Urinary bladder (tissue), 4 donors: ENCODE measurements at places on chromosomes 6 and 20. TPM values are rescaled to one million over a fixed set of nuclear protein-coding genes. Genes with fewer than 3 reads are reported as not detected.

- no peak for DNase-seq
Measured at GRCh38 chr6:68911811-68912210, 276.7 kb downstream of the ADGRB3 start.

DNA sequence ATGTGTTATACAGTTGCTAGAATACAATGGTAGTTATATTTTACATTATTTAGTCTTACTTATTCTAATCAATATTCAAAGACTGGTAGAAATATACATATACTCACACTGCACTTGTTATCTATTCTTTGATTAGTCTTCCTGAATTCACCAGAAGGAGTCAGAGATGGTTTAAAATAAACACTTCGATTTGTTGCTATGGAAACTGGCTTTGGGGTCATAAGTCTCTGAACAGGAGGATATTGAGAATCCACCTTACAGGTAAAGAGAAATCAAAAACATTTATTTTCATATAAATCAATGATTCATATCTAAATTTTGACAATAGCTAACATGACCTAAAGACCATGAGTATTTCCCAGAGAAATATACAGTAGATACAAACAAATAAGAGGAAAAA is 41.6 kb downstream of the NUP153 start:
- no peak for DNase-seq

GRCh38 chr20:50415516-50416268 is 94.5 kb upstream of the PTPN1 start:
- peak; percentile 86 for DNase-seq

Gene BMP2
- polyA plus RNA-seq: 14.1 TPM

Gene TMEM74B
- 0.42 TPM for polyA plus RNA-seq

Gene LZTS3
- 10.4 TPM for polyA plus RNA-seq

DNA sequence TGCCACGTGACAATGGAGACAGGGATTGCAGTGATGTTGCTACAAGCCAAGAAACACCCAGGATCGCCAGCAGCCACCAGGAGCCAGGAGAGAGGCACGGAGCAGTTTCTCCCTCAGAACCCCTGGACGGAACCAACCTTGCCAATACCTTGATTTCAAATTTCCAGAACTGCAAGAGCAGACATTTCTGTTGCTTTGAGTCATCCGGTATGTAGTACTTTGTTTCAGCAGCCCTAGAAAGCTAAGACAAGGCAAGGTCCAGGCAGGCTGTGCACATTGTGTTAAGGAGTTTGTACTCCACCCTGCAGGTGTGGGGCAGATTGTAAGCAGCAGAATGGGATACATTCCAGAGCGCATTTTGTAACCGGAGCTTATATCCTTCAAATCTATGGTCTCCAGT is 48.3 kb downstream of the TRERF1 start:
- DNase-seq: no peak

- no peak for DNase-seq
Measured at GRCh38 chr6:157541618-157542413, 160.8 kb downstream of the ZDHHC14 start.

DNA sequence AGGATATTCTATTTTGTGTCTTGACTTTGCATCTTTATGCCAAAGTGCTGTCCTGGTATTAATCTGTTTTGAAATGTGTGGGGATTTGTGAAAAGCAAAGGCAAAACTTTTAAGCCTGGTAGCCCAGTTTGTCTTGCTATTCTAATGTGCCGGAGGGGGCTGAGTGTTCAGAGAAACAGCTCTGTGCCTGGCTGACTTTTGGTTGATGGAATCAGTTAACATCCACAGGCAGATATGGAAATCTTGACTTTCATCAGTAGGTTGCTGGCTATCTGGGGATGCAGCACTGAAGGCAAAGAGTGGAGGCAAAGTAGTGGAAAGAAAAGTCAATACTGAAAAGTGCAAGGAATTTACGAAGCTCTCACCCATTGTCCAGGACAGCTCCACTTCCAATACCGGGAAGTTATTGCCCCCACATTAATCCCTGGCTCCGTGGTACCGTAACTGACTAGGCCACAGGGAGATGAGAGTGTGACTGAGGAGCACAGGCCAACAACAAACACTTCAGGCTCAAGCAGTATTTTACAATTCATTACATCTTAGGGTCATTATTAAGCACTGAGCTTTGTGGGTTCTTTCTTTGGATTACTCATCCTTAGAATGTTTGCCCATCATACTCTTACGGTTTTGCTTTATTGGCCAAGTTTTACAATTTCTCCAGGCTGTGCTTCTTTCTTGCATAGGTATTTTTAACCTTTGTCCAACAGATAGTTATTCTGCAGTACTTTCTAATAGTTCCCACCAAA is 164.6 kb downstream of the MTFR2 start:
- DNase-seq: no peak

DNA sequence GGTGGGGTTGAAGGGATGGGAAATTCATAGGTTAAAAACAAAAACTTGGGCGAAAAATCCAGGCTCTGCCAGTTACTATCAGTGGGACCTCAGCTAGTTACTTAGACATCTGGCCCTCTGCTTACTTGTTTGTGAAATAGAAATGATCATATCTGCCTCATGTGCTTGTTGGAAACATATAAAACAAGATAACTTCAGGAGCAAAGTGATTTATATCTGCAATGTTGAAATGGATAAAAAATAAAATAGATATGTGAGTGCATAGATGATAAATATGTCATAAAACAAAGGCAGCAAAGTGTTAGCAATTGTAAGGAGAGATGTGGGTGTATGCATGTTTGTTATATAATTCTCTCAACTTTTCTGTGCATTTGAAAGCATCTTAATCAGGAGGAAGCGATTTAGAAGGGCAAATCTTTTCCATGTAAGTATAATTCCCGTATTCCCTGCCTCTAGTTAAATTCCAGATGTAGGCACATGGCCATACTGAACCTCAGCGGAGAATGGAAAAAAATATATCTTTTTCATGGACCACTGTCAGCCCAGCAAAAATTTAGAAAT is 579.0 kb upstream of the FLRT3 start:
- DNase-seq: no peak

Gene BHLHE23
- not detected for polyA plus RNA-seq

DNA sequence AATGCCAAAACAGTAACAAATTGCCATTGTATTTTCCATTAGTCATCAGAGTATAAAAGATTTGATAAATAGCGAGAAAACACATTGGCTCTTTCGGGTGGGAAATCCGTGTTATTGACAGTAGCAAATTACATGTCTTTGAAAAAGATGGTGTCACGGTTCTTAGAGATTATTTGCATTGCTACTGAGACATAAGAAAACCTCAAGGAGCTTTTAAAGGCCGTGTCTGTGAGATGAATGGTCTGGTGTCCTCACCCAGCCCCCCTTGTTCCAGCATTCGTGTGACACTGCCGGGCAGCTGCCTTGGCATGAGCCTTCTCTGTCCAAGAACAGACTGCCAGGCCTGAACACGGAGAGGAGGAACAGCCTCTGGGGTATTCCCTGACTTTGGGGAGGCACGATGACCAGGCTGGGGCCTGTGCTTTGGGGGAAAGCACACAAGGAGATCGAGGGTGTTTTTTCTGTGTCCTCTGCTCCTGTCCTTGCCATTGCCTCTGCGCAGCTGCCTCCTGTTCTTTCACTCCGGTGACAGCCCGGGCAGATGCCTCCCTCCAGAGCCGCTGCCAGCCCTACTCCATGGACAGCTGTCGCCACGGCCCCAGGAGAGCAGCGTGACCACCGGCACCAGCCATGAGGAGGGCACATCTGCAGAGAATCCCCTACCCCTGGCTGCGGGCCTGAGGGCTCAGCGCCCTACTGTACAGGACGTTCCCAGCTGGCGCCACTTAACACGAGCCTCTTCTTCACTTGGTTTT is 167.7 kb upstream of the CDYL start:
- DNase-seq: no peak

- no peak for DNase-seq
Measured at GRCh38 chr20:25858495-25859425, 162.1 kb upstream of the ZNF337 start.

Gene OR2H1
- not detected for polyA plus RNA-seq

Gene TSHZ2
- polyA plus RNA-seq: 6.5 TPM

DNA sequence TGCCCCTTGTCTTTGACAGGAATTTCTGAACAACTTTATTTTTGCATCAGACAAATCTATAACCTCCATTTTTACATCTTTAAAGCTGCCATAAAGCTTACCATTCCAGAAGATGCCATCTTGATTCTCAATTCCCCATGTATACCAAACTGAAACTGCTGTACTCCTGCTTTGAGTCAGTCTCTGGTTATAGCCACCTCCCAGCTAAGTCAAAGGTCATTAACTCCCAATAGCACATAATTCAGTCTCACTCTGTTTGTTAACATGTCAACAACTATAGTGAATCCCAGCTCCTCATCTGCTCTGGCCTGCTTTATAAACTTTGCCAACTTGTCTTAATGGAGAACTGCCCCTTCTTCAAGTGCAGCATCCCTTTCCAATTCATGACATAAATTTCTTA is 343.6 kb downstream of the FRK start:
- DNase-seq: no peak

DNA sequence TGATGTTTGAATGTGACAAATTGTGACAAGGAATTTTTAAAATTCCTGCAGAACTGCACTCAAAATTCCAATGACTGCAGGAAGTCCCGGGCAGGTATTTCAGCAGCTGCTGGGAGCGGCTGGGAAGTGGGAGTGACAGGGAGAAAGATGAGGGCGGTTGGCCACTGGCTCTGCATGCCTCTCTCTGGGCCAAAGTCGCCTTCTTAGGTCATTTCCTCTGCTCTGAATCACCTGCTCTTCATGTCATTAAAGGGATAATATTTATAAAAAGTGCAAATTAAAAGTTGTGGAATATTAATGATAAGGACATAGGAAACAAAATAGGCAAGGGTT is 43.9 kb downstream of the RAMACL start:
- no peak for DNase-seq

GRCh38 chr6:19824058-19824807 is 12.9 kb upstream of the ID4 start:
- DNase-seq: no peak
